ENCODE measurements at places on chromosomes 2 and 18.

DNA sequence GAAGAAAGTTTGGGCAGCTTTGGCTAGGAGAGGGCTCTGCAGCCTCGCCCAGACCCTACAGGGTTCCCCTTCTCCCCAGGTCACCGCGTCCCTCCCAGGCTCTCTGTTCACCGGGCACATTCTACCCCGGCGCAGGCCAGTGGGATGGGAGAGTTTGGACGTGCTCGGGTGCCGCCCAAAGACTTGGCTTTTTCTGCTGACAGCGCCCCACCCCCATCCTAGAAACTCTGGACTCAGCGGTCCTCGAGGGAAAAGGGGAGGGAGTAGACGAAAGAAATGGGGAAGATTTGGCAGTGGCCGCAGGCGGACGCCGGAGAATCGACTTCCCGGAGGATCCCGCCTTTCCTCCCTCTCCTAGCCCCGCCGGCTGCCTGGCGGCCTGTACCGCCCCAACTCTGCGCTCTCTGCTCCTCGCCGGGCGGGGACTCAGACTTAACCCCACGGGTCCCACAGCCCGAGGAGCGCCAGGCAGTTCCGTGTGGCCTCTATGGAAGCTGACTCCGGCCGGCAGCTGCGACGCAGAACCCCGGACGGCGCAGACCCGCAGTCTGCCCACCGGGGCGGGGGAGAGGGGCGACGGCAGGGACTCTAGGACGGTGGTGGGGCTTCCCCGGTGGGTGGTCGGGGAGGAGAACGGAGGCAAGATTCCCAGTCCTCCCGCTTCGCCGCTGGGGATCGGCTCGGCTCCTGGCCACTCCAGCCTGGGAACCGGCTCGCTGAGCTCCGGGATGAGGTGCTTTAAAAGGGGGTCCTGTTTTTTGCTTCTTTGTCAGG, 863 bp upstream of the SIX2 start:
- peak overlapping the region; percentile 9 for H3K4me3 ChIP-seq
- H3K36me3 ChIP-seq: no peaks in the 10 kb centered on the region
- H3K4me1 ChIP-seq: peaks cover 67% of the 10 kb centered on the region
- DNase-seq: no peak

GRCh38 chr2:52238782-52239181, 1206.8 kb upstream of the NRXN1 start:
- H3K4me3 ChIP-seq: no peak overlapping the region
- H3K27me3 ChIP-seq: no peaks in the 10 kb centered on the region
- H3K36me3 ChIP-seq: no peaks in the 10 kb centered on the region
- no peaks in the 10 kb centered on the region for H3K4me1 ChIP-seq

- H3K4me3 ChIP-seq: no peak overlapping the region
- no peak overlapping the region for H3K27ac ChIP-seq
- peaks cover under 1% of the 10 kb centered on the region for H3K36me3 ChIP-seq
These were observed 25.1 kb downstream of the TTC39C start for GRCh38 chr18:24039671-24040070.

GRCh38 chr2:166344286-166345113, 31.2 kb downstream of the SCN9A start:
- no peak for DNase-seq
- no peaks in the 10 kb centered on the region for H3K4me1 ChIP-seq
- H3K4me3 ChIP-seq: no peak overlapping the region
- H3K27me3 ChIP-seq: no peaks in the 10 kb centered on the region
- no peaks in the 10 kb centered on the region for H3K36me3 ChIP-seq

DNA sequence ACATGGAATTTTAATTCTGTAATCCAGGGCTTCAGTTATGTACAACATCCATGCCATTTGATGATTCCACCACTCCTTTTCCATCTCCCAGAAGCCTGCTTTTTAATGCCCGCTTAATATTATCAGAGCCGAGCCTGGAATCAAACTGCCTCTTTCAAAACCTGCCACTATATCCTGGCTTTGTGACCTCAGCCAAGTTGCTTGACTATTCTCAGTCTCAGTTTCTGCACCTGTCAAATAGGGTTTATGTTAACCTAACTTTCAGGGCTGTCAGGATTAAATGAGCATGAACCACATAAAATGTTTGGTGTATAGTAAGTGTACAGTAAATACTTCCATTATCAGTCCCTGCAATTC, 108.7 kb downstream of the XRCC5 start:
- H3K4me1 ChIP-seq: peaks cover 5% of the 10 kb centered on the region
- no peak overlapping the region for H3K27ac ChIP-seq
- H3K27me3 ChIP-seq: no peaks in the 10 kb centered on the region
- no peak for DNase-seq

DNA sequence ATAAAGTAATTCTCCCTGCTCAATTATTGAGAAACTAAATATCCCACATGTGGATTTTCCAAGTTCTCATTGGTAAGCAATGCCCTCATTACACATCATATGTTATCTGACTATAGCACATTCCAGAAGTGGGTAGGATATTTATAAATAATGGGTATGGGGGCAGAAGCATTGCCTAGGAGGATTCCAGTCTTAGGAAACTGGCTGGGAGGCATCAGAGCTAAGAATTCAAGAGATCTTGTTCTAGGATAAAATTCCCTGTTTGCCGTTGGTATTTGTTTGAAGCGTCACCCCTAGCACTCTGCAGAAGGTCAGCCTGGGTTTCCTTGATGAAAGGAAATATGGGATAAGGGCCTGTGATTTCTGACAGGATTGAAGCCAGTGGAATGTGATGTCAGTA, 20.1 kb downstream of the SIX2 start:
- H3K27me3 ChIP-seq: peaks cover 5% of the 10 kb centered on the region
- no peaks in the 10 kb centered on the region for H3K4me1 ChIP-seq
- H3K4me3 ChIP-seq: no peak overlapping the region
- no peaks in the 10 kb centered on the region for H3K36me3 ChIP-seq

- no peak overlapping the region for H3K4me3 ChIP-seq
- H3K36me3 ChIP-seq: no peaks in the 10 kb centered on the region
- H3K27ac ChIP-seq: no peak overlapping the region
- no peak for DNase-seq
- H3K27me3 ChIP-seq: no peaks in the 10 kb centered on the region
These were observed 31.9 kb downstream of the CIB4 start for GRCh38 chr2:26609205-26609631.

DNA sequence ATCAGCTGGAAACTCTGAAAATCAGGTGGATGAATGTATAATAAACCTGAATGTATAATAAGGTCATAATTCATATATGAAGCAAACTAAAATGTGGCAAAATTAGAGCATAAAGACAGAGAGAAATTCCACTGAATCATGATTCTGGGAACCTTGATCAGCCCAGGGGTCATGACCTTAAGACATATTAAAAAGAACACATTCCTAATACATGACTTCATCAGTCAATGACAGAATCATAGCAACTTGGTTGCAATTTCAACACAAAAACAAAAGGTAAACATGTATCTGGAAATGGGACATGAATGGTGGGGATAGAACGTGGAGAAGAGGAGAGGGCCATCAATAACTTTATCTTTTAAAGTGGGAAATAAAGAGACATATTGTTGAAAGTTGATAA, 17.6 kb downstream of the AFF3 start:
- H3K4me1 ChIP-seq: peaks cover 14% of the 10 kb centered on the region
- peaks cover 86% of the 10 kb centered on the region for H3K36me3 ChIP-seq
- no peaks in the 10 kb centered on the region for H3K27me3 ChIP-seq
- DNase-seq: no peak

GRCh38 chr2:79189465-79189864, 29.9 kb upstream of the REG3A start:
- H3K4me1 ChIP-seq: no peaks in the 10 kb centered on the region
- H3K27ac ChIP-seq: no peak overlapping the region
- H3K27me3 ChIP-seq: no peaks in the 10 kb centered on the region
- no peak overlapping the region for H3K4me3 ChIP-seq

- peak overlapping the region; percentile 25 for H3K4me3 ChIP-seq
- H3K4me1 ChIP-seq: peaks cover 3% of the 10 kb centered on the region
- DNase-seq: peak; percentile 6
- peaks cover 18% of the 10 kb centered on the region for H3K27me3 ChIP-seq
- no peak overlapping the region for H3K27ac ChIP-seq
- no peaks in the 10 kb centered on the region for H3K36me3 ChIP-seq
These were observed 800 bp downstream of the IL1RL2 start for GRCh38 chr2:102187496-102188150.

Measured in B cell (primary cell).